Cardiac septum (tissue), 1 donor: ENCODE measurements at places on chromosomes 2 and 18. TPM values are rescaled to one million over a fixed set of nuclear protein-coding genes. Genes with fewer than 3 reads are reported as not detected.

Gene ABHD1
- total RNA-seq: 1.1 TPM

Gene RDH14
- 35.4 TPM for total RNA-seq

Gene GAD1
- total RNA-seq: 0.46 TPM

Gene SP9
- not detected for total RNA-seq

Gene DAPL1
- total RNA-seq: not detected

DNA sequence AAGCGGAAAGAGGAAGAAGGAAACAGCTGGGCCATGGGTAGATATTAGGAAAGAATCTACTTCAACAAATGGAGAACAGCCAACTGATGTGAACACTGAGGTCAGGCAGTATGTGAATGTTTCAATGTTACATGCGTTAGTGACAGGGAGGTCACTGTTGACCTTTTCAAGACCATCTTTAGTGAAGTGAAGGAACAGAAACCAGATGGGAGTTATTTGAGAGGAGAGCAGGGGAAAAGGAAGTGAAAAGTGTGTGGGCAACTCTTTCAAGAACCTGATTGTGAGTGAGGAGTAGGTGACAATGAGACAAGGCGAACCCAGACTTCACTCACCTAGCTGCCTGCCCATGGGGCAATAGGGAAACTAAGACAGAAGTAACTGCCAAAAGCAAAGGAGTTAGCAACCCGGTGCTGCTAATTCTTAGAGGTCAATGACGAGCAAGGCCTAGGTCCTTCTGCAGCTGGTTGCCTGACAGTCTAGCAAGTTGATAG is 67.0 kb downstream of the SP3 start:
- DNase-seq: no peak

GRCh38 chr2:111041398-111042202 is 79.1 kb upstream of the BCL2L11 start:
- no peak for DNase-seq

GRCh38 chr18:59748628-59749360 is 51.6 kb upstream of the CCBE1 start:
- DNase-seq: no peak

GRCh38 chr18:13454363-13455150 is 236.0 kb downstream of the LDLRAD4 start:
- DNase-seq: no peak

GRCh38 chr18:9720327-9720726 is 12.2 kb downstream of the RAB31 start:
- DNase-seq: no peak

DNA sequence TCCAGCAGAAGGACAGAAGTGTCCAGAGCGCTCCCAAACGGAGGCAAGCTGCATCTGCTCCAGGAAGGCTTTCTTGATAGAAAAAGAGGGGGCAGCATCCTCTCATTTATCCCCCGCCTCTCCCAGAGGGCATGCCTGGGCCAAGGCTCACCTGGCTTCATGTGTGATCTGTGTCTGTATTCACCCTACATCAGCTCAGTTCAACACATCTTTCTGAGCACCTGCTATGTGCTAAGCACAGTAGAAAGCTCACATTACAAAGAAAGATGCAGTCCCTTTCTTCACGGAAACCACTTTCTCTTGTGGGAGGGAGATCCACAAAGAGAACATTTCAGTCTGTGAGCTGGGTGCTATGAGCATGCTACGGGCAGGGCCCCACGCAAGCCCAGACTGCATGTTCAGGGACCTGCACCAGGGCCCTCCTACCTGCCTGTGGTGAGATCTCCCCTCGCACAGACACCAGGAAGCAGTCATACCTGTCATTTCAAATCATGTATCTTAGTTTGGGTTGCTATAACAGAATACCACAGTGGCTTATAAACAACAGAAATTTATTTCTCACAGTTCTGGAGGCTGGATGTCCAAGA is 90.7 kb downstream of the PDCL3 start:
- DNase-seq: no peak

- DNase-seq: no peak
These were observed 205.6 kb downstream of the TNS1 start for GRCh38 chr2:217797165-217797564.

DNA sequence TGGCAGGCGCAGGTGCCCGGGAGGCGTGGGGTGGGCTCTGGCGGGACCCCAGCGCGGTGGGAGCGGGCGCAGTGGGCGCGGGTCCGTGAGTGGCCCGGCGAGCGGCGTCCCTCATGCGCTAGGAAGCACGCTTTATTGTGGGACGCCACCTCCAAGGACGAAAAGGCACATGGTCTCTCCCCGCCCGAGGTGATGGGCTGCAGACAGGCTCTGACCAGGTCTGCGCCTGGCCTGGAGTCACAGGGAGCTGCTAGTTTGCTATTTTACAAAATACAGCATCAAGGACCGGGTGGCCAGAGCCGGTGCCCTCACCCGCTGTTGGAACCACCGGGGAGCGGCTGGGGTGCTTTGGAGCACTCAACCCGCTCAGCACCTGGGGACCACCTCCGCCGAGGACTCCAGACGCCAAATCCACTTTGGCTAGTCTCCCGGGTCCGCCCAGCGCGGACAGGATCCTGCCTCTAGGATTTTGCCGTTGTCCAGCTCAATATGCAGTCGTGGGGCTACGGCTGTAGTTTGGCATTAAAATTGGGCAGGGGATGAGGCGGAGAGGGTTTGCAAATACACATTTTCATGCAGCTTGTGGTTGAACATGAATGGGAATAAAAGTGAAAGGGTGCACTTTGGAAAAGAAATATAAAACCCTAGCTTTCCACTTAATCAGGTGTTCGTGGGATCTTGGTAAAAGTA is 65.4 kb downstream of the LRRFIP1 start:
- DNase-seq: no peak

GRCh38 chr2:217338306-217338916 is 478.5 kb upstream of the TNP1 start:
- no peak for DNase-seq

GRCh38 chr18:28382215-28382879 is 205.4 kb upstream of the CDH2 start:
- DNase-seq: no peak

DNA sequence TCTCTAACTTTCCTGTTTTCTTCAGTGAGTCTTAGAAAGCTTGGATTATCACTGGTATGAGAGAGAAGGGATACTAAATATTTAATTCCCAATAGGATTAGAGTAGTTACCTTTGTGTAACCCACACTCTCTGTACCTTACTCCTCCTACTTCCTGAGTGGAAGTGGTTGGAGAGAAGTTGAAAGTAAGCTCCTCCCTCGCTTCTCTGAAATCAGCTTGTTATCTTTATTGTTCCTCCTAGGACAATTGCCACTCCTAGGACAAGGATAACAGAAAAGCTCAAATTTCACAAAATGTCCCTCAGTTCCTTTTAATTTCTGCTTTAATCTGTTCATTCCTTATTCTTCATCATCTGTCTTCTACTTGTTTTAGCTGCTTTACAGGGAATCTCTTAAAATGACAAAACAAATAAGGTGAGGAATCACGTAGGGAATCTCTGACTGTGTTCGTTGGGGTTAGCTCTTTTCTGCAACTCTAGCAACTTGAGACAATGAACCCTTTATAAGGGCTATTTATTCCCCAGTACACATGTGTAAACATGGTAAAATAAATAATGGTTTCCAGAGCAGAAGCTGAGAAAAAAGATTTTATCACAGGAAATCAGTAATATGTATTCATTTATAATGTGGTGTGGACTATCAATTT is 8.6 kb downstream of the ITPRID2 start:
- DNase-seq: no peak

- DNase-seq: peak; percentile 51
These were observed 16.8 kb upstream of the ALLC start for GRCh38 chr2:3641181-3641580.

GRCh38 chr2:230267556-230267955 is 42.0 kb downstream of the SP140 start:
- no peak for DNase-seq

DNA sequence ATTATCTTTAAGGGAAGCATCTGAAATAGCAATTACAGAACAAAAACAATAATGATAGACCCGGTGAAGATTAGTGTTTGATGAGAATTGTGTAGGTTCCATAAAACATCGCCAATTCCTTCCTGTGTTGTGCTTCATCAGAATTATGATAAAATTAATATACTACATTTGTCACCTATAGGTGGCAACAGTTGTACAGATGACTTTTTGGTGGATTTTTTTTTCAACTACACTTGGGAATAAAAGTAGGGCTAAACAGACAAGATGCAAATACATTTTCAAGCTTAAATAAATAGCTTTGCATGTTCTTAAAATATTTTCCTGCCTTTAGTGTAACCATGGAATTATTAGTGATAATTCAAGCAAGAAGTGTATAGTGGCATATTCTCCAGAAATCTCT is 7.0 kb upstream of the LYPD1 start:
- DNase-seq: no peak

GRCh38 chr2:197248623-197249022 is 62.0 kb downstream of the ANKRD44 start:
- DNase-seq: no peak
